ENCODE measurements at places on chromosomes 3 and 15.

- no peaks in the 10 kb centered on the region for H3K4me1 ChIP-seq
- no peaks in the 10 kb centered on the region for H3K27me3 ChIP-seq
- DNase-seq, result no peak
Measured at GRCh38 chr3:66539466-66539989, 38.7 kb upstream of the LRIG1 start.

- no peaks in the 10 kb centered on the region for H3K36me3 ChIP-seq
- H3K4me1 ChIP-seq, result no peaks in the 10 kb centered on the region
- H3K27me3 ChIP-seq, result no peaks in the 10 kb centered on the region
Measured at GRCh38 chr3:22980346-22980745, 222.8 kb upstream of the UBE2E2 start.

GRCh38 chr3:17755836-17756235 lies 13.4 kb upstream of the TBC1D5 start:
- H3K4me3 ChIP-seq, result no peak overlapping the region
- H3K27ac ChIP-seq, result no peak overlapping the region
- H3K36me3 ChIP-seq, result no peaks in the 10 kb centered on the region
- H3K4me1 ChIP-seq, result no peaks in the 10 kb centered on the region
- H3K27me3 ChIP-seq, result no peaks in the 10 kb centered on the region

DNA sequence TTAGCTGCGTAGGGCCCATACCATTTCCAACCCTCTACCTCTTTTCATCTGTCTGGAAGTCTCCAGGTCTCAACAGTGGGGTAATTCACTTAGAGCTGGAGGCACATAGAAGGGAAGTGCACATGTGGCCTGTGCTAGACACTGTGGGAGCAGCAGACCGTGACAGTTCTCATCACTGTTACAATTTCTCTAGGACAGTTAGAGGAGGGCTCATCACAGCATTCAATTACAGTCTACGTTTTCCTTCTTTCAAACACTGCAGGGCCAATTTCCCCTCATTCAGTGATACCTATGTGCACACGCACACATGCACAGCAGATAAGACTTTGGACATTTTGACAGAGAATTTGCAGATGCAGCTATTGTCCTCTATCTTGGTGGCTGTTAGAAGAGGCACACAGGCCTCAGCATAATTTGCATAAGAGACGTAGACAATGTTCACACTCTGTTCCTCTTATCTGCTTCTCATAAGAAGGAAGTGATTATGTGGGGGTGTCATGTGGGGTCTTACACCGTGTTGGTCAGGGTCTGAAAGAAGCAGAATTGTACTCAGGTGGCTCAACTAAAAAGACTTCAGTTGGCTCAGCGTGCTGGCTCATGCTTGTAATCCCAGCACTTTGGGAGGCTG lies 12.6 kb upstream of the HRG start:
- H3K27me3 ChIP-seq, result no peaks in the 10 kb centered on the region
- no peak overlapping the region for H3K27ac ChIP-seq
- no peaks in the 10 kb centered on the region for H3K4me1 ChIP-seq
- no peak for DNase-seq
- H3K4me3 ChIP-seq, result no peak overlapping the region

DNA sequence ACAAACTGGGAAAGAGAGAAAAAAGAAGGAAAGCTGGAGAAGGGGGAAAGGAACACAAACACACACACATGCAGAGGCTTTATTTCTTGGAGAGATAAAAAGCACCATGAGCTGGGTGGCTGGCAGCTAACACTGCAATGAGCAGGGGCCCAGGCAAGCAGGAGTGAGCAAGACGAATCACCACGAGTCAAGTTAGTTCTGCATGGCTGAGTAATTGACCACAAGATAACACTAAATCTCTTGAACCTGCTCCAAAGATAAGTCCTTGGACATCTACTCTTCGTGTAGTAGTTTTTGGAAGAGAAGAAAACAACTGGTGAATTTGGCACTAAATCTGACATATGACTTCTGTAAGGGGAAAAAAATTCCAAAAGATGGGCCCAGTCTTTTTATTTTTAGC lies 100.9 kb downstream of the MYO5A start:
- no peak overlapping the region for H3K4me3 ChIP-seq
- no peak overlapping the region for H3K27ac ChIP-seq
- H3K36me3 ChIP-seq, result no peaks in the 10 kb centered on the region
- no peaks in the 10 kb centered on the region for H3K27me3 ChIP-seq
- DNase-seq, result no peak

DNA sequence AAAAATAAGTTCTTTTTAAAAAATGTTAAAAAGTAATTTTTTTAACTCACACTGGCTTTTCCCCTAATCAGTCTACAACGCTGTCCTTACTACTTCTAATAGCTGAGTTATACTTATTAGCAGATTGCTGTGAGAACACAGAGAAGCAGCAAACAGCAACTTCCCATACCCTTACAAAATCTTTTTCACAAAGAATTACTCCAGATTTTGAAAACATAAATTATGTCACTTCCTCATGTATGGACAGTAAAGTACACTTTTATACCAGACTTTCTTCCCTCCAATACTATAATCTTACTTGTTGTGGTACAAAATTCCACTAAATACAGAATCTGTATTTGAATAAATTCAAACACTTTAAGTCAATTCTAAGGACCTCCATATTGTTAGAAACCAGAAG lies 2.1 kb downstream of the PHC3 start:
- H3K27me3 ChIP-seq, result no peaks in the 10 kb centered on the region
- H3K36me3 ChIP-seq, result no peaks in the 10 kb centered on the region
- H3K4me1 ChIP-seq, result no peaks in the 10 kb centered on the region
- H3K27ac ChIP-seq, result no peak overlapping the region
- no peak for DNase-seq
- no peak overlapping the region for H3K4me3 ChIP-seq

DNA sequence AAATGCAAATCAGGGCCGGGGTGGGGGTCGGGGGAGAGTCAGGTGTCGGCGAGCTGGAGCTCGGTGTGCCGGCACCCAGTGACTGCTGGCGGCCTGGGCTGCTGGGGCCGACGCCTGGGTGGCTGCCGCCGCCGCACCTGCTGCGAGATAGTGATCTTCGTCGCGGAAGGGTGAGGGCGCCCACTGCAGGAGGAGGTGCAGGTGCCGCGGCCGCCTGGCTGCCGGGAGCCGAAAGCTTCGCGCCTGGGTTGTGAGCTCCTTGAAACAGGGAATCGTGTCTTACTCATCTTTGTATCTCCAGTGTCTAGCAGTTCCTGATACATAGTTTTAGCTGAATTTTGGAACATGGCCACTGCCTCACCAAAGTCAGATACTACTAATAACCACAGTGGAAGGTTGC lies 64.0 kb upstream of the CPOX start:
- H3K4me3 ChIP-seq, result no peak overlapping the region
- no peaks in the 10 kb centered on the region for H3K36me3 ChIP-seq
- H3K27ac ChIP-seq, result no peak overlapping the region
- H3K4me1 ChIP-seq, result no peaks in the 10 kb centered on the region

- no peaks in the 10 kb centered on the region for H3K36me3 ChIP-seq
- H3K27me3 ChIP-seq, result no peaks in the 10 kb centered on the region
- H3K4me1 ChIP-seq, result no peaks in the 10 kb centered on the region
Measured at GRCh38 chr15:28125673-28126651, 26.8 kb upstream of the OCA2 start.

- no peaks in the 10 kb centered on the region for H3K36me3 ChIP-seq
- no peak overlapping the region for H3K4me3 ChIP-seq
- no peak for DNase-seq
- no peaks in the 10 kb centered on the region for H3K4me1 ChIP-seq
- no peak overlapping the region for H3K27ac ChIP-seq
- no peaks in the 10 kb centered on the region for H3K27me3 ChIP-seq
Measured at GRCh38 chr3:59754456-59755129, 704.8 kb upstream of the CFAP20DC start.

DNA sequence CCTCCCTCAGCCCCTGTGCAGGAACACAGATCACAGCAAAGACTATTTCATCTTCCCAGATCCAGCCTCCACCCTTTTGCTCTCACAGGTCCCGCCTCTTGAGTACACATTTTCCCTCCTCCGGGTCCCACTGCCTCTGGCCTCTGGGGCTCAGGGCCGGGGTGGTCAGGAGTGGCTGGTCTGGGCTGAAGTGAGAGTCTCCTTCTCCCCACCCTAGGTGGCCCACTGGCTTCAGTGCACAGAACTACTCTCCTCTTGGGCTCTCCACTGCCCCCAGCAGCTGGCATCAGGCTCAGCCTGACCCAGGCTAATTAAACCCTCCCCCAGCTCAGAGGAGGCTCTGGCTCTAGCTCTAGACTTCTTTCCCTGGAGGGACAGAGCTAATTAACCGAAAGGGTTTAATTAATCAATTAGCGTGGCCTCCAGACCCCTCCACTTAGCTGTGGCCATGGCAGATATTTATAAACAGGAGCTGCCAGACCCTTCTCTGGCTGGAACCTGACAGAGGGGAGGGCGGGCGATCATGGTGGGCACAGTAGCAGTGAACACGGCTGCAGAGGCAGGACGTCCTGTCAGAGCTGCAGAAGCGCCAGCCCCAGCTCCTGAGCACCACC lies 15.1 kb downstream of the DUSP7 start:
- no peaks in the 10 kb centered on the region for H3K36me3 ChIP-seq
- no peaks in the 10 kb centered on the region for H3K4me1 ChIP-seq
- no peak overlapping the region for H3K4me3 ChIP-seq
- H3K27me3 ChIP-seq, result no peaks in the 10 kb centered on the region
- no peak for DNase-seq

DNA sequence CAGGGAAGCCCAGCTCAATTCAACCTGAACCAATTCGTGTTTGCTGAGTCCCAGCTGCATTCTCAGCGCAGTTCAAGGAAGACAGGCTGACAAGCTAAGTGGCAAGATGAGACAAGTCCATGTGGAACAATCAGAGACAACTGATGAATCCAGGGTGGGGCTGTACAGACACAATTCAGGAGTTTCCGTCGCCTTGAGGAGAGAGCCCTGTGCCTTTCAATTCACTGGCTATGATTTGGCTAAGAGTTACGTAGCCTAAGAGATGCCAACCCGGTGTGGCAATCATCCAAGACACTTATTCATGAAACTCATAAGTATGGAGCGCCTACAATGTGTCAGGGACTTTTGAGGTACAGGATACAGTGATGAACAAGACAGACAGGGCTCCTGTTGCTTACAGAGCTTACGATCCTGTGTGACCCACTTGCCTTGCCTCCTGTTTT lies 15.5 kb upstream of the ZBED2 start:
- no peak overlapping the region for H3K4me3 ChIP-seq
- DNase-seq, result no peak
- H3K27me3 ChIP-seq, result no peaks in the 10 kb centered on the region

DNA sequence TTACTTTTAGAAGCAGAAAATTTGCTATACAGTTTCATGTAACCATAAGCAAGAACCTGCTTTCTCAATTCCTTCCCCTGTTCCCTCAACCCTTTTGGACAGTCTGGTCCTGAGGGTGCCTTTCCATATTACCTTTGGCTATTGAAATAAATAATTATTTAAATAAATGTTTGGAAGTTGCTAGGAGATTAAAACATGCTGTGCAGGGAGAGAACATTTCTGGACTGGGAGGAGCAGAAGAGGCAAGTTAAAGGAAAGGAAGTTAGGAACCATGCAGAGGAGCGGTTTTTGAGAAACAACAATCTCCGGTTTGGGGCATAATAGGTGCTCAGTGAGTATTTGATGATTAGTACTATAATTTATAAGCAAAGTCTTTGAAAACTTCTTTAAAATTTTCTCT lies 41.8 kb downstream of the ZNF609 start:
- H3K36me3 ChIP-seq, result no peaks in the 10 kb centered on the region
- no peaks in the 10 kb centered on the region for H3K27me3 ChIP-seq
- no peak overlapping the region for H3K4me3 ChIP-seq
- H3K27ac ChIP-seq, result no peak overlapping the region
- H3K4me1 ChIP-seq, result no peaks in the 10 kb centered on the region

DNA sequence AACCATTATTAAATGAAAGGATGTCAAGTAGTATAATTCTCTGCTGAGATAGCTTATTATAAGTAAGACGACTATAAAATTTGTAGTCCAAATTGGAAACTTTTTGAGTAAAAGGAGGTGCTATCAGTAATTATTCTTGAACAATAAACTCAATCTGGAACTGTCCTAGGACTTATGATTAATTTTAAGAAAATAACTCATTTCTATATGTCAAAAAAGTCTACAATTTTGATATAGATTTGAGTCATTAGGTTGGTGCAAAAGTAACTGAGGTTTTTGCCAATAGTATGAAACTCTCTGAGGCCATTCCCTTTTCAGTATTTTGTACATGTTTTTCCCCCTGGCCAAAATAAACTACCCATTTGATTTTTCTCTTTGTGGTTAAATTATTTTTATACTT lies 41.0 kb downstream of the LEKR1 start:
- no peak for DNase-seq
- H3K27me3 ChIP-seq, result no peaks in the 10 kb centered on the region
- no peaks in the 10 kb centered on the region for H3K36me3 ChIP-seq
- no peak overlapping the region for H3K27ac ChIP-seq
- H3K4me3 ChIP-seq, result no peak overlapping the region

GRCh38 chr3:127120851-127121647 lies 71.9 kb upstream of the PRR23E start:
- no peak for DNase-seq
- H3K27ac ChIP-seq, result no peak overlapping the region
- no peaks in the 10 kb centered on the region for H3K4me1 ChIP-seq
- no peak overlapping the region for H3K4me3 ChIP-seq

GRCh38 chr3:193693774-193694173 lies 100.8 kb downstream of the OPA1 start:
- H3K27ac ChIP-seq, result no peak overlapping the region
- H3K36me3 ChIP-seq, result no peaks in the 10 kb centered on the region
- H3K4me1 ChIP-seq, result no peaks in the 10 kb centered on the region
- H3K27me3 ChIP-seq, result no peaks in the 10 kb centered on the region

DNA sequence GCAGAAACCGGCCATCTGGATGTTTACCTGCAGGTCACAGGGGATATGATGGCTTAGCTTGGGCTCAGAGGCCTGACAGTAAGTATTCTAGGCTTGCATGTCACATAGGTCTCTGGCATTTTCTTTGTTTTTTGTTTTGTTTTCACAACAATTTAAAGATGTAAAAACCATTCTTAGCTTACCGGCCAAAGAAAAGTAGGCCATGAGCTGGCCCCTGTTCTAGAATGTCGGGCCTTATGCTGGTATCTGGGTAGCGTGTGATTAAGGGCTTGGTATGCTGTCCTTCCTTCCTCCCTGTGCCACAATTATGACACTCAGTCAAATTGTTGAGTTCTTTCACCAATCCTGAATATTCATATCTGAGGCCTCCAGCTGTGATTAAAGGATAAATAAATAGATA lies 40.2 kb downstream of the C3orf85 start:
- no peak overlapping the region for H3K4me3 ChIP-seq
- no peak overlapping the region for H3K27ac ChIP-seq
- H3K27me3 ChIP-seq, result no peaks in the 10 kb centered on the region

GRCh38 chr15:63079947-63080626 lies 37.5 kb downstream of the TPM1 start:
- H3K27me3 ChIP-seq, result no peaks in the 10 kb centered on the region
- no peak for DNase-seq
- no peak overlapping the region for H3K27ac ChIP-seq
- no peaks in the 10 kb centered on the region for H3K36me3 ChIP-seq
- H3K4me1 ChIP-seq, result no peaks in the 10 kb centered on the region
